Endothelial cell of umbilical vein (primary cell): ENCODE measurements at places on chromosomes 4 and X.
A peak's percentile ranks its signal among the peaks of the same experiment; 100 is the strongest.

- no peak overlapping the region for H3K27ac ChIP-seq
- no peaks in the 10 kb centered on the region for H3K36me3 ChIP-seq
- no peak overlapping the region for H3K4me3 ChIP-seq
Measured at GRCh38 chrX:11264925-11265324, 28.3 kb upstream of the AMELX start.

GRCh38 chr4:1164040-1164439 is 8.3 kb downstream of the SPON2 start:
- H3K4me1 ChIP-seq: peaks cover 3% of the 10 kb centered on the region
- H3K36me3 ChIP-seq: no peaks in the 10 kb centered on the region
- no peak overlapping the region for H3K27ac ChIP-seq
- no peak overlapping the region for H3K4me3 ChIP-seq
- DNase-seq: no peak

DNA sequence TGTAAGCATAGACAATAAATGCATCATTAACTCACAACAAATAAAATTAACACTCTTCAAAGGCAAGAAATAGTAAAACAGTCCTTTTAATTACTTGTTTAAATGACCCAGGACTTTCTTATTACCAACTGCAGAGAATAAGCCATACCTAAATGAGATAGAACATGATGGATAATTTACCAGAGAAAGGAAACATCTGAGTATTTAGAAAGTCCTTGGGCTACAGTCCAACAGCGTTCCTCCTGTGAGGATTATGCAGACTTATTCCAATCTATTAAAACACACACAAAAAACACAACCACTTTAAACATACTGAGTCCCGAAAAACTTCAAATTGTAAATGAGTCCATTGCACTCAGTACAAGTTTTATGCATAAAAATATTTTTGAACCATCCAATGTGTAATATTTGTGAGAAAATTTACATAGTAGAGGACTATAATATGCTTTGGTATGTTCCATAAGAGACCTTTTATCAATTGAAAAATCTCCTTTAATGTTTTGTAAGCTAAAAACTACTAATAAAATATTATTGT is 129.2 kb downstream of the NR3C2 start:
- H3K4me1 ChIP-seq: no peaks in the 10 kb centered on the region
- peak; percentile 44 for DNase-seq

- no peak for DNase-seq
- no peaks in the 10 kb centered on the region for H3K4me1 ChIP-seq
- H3K4me3 ChIP-seq: no peak overlapping the region
- no peaks in the 10 kb centered on the region for H3K27me3 ChIP-seq
- no peaks in the 10 kb centered on the region for H3K36me3 ChIP-seq
- H3K27ac ChIP-seq: no peak overlapping the region
Measured at GRCh38 chr4:52926196-52926974, 64.3 kb downstream of the RASL11B start.

DNA sequence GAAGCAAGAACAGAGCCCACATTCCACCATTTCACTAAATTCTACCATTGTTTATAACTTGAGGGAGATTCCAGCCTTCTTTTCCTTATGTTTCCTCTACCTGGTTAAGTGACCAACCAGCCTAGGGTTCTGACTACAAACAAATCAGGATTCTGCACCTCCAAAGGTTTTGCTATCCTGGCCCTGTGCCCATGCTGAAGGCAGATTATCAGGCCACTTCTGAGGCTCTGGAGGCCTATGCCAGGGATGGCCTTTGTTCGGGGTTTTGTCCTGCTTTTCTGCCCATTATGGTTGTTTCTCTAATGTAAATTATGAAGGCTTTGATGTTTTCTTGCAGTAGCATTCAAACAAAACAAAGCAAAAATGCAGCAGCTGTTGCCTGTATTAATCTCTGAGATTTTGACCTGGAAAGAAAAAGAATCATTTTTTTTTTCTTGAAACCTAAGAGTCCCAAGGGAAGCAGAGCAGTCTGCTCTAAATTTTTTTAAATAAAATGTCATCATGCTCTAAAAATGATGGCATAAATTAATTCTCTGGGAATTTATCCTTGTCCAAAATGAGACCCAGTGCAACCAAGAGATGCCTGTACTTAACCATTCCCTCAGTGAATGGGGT is 55.6 kb downstream of the RNF150 start:
- H3K27me3 ChIP-seq: no peaks in the 10 kb centered on the region
- no peak for DNase-seq
- no peaks in the 10 kb centered on the region for H3K36me3 ChIP-seq
- H3K4me3 ChIP-seq: no peak overlapping the region

DNA sequence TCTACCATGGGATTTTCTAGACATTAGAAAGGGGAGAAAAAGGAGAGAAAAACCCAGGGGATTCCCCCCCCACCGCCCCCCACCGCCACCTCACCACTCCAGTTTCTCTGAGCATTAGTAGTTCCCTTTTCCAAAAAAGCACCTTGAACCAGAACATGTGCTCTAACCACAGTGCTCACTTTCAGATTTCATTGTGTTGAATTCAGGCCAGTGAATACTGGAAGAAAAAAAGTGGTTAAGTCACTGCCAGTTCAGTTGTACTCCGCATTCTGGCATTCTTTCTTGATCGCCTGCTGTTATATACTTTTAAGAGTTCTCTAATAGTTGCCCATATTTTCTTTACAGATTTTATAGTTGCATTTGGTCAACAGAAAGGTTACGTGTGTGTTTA is 40.9 kb downstream of the JADE3 start:
- H3K36me3 ChIP-seq: no peaks in the 10 kb centered on the region
- H3K4me3 ChIP-seq: no peak overlapping the region
- peaks cover 13% of the 10 kb centered on the region for H3K4me1 ChIP-seq
- no peak for DNase-seq

- H3K4me3 ChIP-seq: no peak overlapping the region
- no peaks in the 10 kb centered on the region for H3K36me3 ChIP-seq
- no peaks in the 10 kb centered on the region for H3K27me3 ChIP-seq
- no peaks in the 10 kb centered on the region for H3K4me1 ChIP-seq
Measured at GRCh38 chr4:23355258-23355657, 534.6 kb downstream of the PPARGC1A start.

DNA sequence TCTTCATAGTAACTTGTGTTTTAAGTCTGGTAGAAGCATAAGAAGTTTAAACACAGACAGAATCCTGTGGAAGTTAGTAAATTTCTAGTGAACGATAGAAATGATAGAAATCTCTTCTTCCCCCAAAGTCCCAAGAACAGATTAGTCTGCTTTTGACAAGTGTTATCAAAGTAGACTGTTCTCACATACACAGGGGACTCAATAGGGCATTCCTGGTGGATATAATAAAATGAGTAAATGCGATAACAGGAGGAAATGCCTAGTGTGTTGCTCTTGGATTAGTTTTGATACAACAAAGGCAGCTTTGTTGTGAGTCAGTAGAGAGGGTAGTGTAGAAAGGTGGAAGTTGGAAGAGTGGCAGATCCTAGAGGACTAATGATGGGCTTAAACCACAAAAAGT is 43.5 kb downstream of the CLCN3 start:
- H3K4me3 ChIP-seq: no peak overlapping the region
- H3K27me3 ChIP-seq: no peaks in the 10 kb centered on the region
- H3K27ac ChIP-seq: peak overlapping the region; percentile 76
- no peaks in the 10 kb centered on the region for H3K36me3 ChIP-seq

DNA sequence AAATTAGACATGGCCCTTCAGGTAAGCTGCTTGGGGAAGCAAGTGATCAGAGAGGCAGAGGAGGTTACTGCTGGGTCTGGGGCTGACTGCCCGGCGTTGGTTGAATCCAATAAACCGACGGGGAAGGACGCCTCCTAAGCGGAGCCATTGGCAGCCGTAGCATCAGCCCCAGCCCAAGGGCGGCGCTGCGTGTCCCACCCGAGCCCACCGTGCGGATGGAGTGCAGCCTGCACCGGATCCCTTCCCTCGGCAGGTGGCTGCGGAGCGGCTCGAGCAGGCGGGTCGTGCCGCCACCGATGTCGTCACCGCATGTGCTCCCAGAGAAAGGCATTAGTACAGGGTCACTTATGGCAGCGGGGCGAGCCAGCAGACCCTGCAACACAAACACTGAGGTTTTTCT is 82.1 kb downstream of the ALPK1 start:
- H3K4me1 ChIP-seq: no peaks in the 10 kb centered on the region
- H3K27ac ChIP-seq: no peak overlapping the region

DNA sequence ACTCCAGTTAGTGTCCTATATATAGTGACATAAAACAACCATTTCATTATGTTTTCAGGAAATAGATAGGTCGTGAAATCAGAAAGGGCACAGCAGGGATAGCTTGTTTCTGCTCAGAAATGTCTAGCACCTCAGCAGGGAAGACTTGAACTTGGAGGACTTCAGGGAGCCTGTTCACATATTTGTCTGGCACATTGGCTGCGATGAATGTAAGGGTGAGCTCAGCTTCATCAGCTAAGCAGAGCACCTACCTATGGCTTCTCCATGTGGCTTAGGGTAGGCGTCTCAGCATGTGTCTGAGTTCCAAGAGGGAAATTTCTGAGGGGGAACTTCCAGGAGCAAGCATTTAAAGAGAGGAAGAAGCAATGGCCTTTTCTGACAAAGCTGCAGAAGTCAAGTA is 126.2 kb downstream of the PCDH10 start:
- DNase-seq: no peak
- no peaks in the 10 kb centered on the region for H3K27me3 ChIP-seq
- H3K36me3 ChIP-seq: no peaks in the 10 kb centered on the region
- no peaks in the 10 kb centered on the region for H3K4me1 ChIP-seq
